ENCODE measurements at places on chromosomes 2 and 18.
A peak's percentile ranks its signal among the peaks of the same experiment; 100 is the strongest.

DNA sequence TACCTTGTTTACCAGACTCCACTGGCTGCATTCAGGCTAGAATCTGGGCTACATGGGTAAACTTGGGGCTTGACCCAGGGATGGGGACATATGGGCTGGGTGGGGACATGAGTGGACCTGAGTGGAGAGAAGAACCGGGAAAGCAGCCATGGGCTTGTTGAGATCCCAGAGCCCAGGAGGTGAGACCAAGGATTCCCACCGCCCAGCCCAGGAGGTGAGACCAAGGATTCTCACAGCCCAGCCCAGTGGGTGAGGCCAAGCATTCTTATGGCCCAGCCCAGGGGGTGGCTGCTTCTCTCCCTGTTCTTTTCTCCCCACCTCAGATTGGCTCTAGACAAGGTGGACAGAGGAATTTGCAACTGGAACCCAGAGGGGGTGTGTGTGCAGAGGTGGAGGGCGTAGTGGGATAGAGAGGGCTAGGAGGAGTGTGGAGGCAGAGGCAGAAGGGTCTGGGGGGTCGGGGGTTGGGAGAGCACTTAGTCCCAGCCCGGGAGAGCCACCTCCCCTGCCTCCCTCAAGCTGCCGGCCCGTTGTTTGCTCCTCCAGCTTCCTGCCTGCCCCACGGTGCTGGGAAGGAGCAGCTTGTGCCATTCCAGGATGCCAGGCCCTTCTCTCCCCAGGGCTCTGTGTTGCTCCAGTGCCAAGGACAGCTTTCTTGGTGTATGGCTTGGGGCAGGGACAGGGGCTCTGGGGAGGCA lies 25.6 kb downstream of the GLI2 start:
- no peak for DNase-seq

DNA sequence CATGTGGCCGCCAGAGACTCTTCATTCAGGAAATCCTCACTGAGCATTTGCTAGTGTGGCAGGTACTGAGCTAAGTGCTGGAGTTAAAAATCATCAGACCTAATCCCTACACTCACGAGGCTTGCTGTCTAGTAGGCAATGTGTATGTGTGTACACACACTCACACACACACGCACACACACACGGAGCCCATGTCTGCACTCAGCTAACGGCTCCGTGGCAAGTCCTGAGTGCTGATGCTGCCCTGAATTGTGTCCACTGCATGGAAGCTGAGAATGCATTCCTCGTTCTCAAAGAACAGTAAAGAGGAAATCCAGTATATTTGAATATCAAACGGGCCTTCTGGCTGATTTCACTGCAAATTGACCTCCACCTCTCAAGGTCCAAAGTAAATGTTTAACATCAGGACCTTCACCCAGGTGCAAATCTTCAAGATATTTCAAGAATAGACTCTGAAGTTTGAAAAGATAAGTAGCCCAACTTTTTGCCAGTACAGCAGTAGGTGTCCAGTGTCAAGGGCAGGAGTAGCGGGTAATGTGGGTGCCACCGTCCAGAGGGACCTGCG lies 136.1 kb upstream of the TTC39C start:
- DNase-seq: no peak

DNA sequence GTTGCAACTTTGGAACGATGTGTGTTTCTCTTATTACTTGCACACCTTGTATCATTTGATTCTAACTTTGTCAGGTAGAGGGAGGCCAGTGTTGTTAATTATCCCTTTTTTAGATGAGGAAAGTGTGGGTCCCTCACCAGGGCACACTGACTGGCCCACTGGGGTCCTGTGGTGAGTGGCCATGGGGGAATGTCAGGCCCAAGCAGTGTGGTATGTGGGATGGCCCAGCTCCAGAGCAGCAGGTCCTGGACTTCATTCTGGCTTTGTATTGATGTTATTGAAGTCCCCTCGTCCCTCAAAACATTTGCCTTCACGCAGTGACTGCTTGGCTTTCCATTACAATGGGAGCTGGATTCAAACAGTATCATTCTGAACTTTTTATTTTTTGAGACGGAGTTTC lies 11.7 kb downstream of the NCK2 start:
- DNase-seq: no peak

DNA sequence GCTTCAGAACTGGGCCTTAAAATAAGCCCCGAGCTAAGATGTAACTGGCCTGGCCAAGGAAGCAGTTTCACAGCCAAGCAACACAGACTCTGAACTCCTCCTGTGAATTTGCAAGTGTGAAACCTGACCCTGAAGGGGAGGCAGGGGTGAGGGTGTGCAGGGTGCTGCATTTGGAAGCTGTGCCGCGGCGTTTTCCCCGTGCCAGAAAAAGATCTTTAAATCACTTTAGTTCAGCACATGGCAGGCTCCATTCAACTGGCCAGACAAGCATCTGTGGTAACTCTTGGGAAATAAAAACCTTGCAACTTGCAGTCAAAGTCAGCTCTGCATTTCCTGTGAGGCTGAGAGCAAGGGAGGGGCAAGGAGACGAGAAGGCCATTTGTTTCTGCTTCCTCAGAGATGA lies 209.3 kb upstream of the SOX11 start:
- no peak for DNase-seq

DNA sequence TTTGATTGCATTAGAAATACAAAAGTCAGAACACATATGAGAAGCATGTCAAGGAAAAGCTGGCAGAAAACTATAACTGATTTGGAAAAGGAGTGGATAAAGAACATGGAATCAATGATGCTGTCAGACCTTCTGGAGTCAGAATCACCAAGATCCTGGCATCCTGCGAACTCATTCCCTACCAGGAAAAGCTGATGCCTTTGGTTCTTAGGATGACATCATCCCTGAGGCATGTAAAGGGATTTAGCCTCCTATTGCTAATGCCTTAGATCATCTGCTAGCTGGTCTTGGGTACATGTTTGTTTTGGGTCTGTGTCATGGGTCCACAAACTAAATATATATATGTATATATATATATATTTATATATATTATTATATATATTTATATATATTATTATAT lies 680.7 kb downstream of the EPHA4 start:
- no peak for DNase-seq

DNA sequence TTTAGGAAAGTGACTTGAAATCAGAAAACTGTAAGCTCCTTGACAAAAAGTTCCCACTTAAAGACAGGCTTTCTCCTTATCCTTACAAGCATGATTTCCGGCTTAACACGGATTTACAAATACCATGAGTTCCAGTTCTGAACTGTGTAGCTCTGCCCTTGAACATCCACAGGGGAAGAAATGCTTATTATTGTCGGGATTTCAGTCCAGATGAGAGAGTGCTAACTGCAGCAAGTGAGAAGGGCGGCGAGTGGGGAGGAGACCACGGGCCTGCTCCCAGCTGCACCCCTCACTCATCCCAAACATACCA lies 73.1 kb downstream of the LRRC30 start:
- DNase-seq: no peak

GRCh38 chr2:174802459-174802858 lies 38.2 kb upstream of the CHRNA1 start:
- no peak for DNase-seq

GRCh38 chr2:201639205-201639604 lies 4.1 kb downstream of the TMEM237 start:
- DNase-seq: no peak

DNA sequence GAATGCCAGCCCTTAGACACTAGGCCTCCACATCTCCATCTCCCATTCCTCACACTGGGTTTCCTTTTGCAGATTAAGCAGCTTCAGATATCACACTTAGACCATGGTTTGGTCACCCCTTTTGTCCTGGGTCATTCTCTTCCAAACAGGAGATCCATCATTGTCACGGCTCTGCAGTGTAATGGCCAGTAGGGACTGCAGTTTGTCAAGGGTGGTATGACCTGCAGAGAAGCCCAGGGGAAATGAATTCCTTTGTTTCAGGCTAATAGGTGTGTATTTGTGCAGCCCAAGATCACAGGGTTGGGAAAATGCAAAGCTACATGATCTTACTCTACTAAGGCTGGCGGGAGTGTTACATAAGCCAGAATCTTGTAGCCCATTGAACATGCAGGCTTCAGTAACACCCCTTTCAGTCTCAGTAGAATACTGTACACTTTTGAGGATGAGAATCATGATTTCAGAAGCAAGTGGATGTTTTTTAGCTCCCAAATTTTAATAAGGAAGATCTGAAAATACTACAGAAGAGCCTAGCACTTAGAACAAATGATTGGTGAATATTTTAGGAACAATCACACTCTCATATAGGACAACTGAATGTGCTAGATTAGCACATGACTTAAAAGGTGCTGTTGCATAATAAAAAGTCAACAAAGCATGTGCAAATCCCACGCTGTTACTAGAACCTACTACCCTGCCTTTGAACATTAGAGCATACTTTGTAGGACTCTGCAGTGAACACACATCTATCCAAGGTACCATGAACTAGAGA lies 24.0 kb upstream of the LPIN1 start:
- DNase-seq: peak; percentile 23

- DNase-seq: no peak
These were observed 329.9 kb upstream of the TNP1 start for GRCh38 chr2:217189747-217190146.

DNA sequence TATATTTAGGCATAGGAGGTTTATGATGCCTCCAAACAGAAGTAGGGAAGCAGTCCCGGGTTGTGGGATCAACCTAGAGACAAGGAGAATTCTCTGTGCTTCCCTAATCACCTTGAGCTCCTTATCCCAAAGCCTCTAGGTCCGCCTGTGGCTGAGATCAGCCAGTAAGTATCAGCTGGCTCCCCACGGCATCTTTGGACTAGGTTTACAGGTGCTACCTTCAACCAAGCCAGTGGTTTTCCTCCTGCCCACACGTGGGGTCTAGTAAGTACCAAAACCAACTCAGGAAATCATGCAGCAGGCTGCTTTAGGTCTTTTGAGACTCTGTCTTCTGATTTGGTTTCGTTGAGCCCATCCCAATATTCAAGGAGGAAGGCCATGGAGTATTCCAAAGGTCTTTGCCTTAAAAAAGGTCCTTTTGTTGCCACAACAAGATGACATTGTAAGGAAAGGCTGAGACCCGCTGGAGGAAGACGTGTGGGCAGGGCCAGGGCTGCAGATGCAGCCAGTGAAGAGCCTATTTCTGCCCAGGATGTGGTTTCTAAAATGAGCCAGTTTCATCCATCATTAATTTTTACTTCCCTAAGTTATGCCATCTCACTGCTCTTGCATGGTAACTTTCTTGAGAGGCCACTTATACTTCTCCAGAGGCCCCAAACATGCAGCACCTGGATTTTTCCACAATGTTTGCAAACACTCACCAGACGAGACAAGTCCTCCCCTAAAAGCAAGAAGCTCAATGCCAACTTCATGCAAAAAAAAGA lies 248.7 kb downstream of the RNF152 start:
- DNase-seq: no peak

DNA sequence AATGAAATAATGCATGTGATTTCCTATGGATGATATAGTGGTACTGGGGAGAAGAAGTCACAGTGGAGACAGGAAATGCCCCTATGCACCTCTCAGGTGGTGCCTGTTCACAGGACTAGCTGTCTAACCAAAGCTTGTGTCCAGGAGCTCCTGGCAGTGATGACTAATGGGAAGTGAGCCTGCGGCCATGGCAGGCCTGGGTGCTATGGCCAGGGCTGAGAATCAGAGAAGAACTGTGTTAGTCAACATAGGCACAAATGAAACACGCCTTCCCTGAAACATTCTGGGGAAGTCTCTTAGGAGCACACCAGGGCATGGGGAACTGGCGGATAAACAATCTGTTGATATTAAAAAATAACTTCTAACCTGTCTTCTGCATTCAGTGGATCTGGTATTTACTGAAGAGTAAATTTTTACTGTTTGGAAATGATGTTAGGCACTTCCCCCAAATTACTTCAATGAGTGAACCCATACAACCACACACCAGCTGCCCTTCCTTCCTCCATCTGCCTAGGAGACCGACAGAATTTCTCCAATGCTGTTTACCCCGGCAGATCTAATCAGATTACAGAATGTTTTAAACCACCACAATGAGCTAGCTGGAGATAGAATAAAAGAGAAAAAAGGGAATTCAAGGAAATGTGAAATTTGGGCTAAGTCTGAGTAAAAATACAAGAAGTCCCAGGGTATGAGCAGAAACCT lies 67.4 kb downstream of the MEP1B start:
- no peak for DNase-seq

GRCh38 chr18:41899535-41899934 lies 55.5 kb upstream of the PIK3C3 start:
- DNase-seq: no peak

GRCh38 chr2:196130039-196130825 lies 41.1 kb downstream of the STK17B start:
- DNase-seq: no peak

DNA sequence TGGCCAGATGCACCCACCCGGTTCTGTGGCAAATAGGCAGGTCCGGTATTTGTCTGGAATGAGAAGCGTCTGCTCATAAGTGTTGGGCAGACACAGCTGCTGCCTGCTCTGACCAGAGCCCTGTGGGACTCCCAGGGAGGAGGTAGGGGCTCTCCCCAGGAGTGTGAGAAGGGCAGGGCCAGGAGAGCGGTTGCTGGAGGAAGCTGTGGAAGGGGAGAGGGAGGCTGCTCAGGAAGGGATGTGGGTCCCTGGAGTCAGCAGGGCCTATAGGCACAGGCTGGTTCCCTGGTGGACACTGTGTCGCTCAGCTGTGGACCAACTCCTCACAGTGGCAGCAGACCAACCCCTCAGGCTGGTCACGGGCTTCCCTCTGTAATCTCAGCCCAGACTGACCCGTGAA lies 109.2 kb downstream of the DYSF start:
- no peak for DNase-seq

- DNase-seq: no peak
These were observed 55.4 kb downstream of the POU3F3 start for GRCh38 chr2:104909317-104909716.

GRCh38 chr2:233245406-233245805 lies 6.1 kb upstream of the ATG16L1 start:
- no peak for DNase-seq

GRCh38 chr2:46283693-46284092 lies 13.5 kb upstream of the EPAS1 start:
- DNase-seq: no peak

- peak; percentile 12 for DNase-seq
These were observed 4.1 kb upstream of the ITPRIPL1 start for GRCh38 chr2:96320728-96321622.

DNA sequence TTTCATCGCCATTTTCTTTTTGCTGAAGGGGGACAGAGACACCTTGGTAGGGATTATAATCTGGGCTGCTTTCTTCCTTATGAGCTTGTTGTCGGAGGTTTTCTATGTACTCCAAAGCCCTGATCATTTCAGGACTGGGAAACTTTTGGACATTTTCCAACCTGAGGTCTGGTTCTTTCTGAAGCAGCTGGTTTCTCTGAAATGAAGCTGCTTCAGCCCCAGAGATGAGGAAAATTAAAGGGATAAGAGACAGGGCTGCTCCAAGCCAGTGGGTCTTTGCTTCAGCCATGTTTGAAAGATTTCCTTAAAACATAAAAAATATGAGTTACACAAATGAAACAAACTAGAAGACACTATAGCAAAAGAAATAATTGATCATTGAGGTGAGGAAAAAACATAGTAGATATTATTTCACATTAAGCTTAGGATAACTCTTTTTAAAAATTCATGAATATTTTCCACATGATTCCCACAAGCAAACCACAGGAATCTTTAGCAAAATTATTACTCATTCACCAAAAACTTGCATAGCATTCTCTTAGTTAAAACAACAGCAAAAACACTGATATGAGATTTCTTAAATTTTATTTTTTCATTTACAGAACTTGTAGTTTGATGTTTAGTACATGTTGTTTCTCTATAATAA lies 3.0 kb downstream of the SCG2 start:
- DNase-seq: no peak

- peak; percentile 91 for DNase-seq
These were observed 275.3 kb upstream of the CCDC68 start for GRCh38 chr18:55234366-55235093.

- DNase-seq: no peak
These were observed 40.9 kb downstream of the ADD2 start for GRCh38 chr2:70726947-70727725.

- DNase-seq: no peak
These were observed 234.2 kb downstream of the TTC32 start for GRCh38 chr2:19667536-19667949.
